Cardiac septum (tissue), 1 donor: ENCODE measurements at places on chromosomes 7 and 10.
A peak's percentile ranks its signal among the peaks of the same experiment; 100 is the strongest.

- no peak for DNase-seq
Observed at GRCh38 chr10:90197766-90198165, 496.4 kb downstream of the KIF20B start.

- DNase-seq = no peak
Observed at GRCh38 chr7:84914598-84914997, 272.3 kb downstream of the SEMA3D start.

- no peak for DNase-seq
Observed at GRCh38 chr10:128109707-128110106, 16.5 kb downstream of the MKI67 start.

GRCh38 chr7:45015313-45015712, 15.3 kb downstream of the CCM2 start:
- DNase-seq = no peak

- no peak for DNase-seq
Observed at GRCh38 chr7:49273897-49274296, 349.6 kb downstream of the CDC14C start.

DNA sequence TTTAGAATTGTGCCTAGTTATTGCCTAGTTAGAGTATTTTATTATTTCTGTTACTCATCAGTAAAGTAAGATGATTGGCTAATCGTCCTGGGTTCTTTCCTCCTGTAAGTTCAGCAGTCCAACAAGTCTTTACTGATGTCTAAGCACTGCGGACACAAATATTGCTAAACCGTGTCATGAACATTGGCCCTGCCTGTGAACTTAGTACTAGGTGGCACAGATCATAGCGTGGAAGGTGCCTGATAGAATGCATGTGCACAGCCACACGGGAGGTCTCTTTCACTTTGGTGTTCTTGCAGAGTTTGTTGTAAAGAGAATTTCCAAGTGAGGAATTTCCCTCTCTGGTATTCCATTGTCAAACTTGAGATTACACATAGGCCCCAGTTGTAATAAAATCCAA, 38.0 kb downstream of the RBM33 start:
- no peak for DNase-seq

DNA sequence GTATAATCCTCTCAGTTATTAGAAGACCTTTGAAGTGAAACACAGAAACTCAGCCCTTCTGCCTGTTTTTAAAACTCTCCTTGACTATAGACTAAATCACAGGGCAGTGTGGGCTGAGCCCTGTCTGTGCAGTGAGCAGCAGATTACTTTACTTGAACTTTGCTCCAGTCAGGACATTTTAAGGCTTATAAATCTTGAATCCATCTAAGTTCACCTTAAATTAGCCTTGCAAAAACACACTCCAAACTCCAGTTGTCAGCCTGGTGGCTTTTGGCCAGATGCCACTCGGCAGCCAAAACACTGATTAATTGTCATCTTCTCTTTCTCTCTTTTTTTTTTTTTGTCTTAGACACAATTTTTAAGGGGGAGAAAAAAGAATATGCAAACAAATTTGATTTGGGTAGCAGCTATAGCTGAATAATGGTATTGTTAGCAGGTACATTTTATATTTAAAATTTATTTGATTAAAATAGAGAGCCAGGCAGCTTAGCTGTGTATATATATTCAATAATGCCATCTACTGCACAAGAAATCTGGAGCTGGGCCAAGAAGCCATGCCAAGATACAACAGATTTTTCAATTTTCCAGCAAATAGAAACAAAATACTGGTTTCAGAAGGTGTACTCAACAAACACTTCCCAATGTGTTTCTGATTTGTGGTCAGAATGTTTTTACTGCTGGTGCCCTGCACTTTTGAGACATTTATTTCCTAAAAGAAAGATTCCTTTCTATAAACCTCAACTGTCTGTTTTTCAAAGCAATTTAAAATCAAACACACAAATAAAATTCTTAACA, 247.7 kb downstream of the TFEC start:
- no peak for DNase-seq

GRCh38 chr7:66304536-66304935, 99.4 kb downstream of the TPST1 start:
- DNase-seq = no peak

GRCh38 chr7:92824901-92825480, 11.4 kb downstream of the CDK6 start:
- no peak for DNase-seq

GRCh38 chr7:42928754-42929153, 3.2 kb downstream of the PSMA2 start:
- no peak for DNase-seq

- peak; percentile 87 for DNase-seq
Observed at GRCh38 chr10:34102237-34102673, 712.8 kb downstream of the PARD3 start.

DNA sequence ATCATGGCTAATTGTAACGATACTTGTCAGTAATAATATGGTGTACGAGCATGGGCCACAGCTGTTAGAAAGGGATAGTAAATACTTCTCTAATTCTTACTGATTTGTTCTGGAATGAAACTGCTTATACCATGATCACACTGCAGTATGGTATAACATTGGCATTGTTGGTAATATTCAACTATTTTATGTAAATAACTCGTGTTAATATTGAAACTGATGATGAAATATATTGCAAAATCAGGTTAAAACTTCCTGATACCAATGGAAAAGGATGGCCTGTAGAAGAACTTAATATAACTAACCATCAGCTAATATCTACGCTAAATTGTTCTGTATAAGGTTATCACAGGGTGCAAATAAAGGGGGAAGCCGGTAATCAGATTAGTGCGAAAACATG, 10.3 kb downstream of the OR2A14 start:
- no peak for DNase-seq

GRCh38 chr7:115635376-115635775, 395.2 kb downstream of the TFEC start:
- DNase-seq = no peak

DNA sequence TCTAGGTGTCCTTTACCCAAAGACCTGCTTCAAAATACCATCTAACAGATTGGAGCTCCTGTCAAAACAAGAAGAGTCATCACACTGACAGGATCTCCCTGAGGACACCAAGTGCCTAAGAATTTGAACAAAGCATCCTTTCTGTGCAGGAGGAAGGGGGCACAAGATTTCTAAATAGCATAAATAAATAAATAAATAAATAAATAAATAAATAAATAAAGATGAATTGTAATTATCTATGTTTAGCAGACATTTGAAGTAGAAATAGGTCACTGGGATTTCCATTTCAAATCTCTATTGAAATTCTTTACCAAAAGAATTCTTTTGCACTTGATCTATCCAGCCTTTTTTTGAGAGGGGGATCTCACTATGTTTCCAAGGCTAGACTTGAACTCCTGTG, 65.3 kb downstream of the NPSR1 start:
- DNase-seq = no peak
